Endodermal cell (in vitro differentiated cells): ENCODE measurements at places on chromosomes 1 and 21.
A peak's percentile ranks its signal among the peaks of the same experiment; 100 is the strongest.

GRCh38 chr21:16569679-16570078, 839.9 kb downstream of the USP25 start:
- DNase-seq = no peak

DNA sequence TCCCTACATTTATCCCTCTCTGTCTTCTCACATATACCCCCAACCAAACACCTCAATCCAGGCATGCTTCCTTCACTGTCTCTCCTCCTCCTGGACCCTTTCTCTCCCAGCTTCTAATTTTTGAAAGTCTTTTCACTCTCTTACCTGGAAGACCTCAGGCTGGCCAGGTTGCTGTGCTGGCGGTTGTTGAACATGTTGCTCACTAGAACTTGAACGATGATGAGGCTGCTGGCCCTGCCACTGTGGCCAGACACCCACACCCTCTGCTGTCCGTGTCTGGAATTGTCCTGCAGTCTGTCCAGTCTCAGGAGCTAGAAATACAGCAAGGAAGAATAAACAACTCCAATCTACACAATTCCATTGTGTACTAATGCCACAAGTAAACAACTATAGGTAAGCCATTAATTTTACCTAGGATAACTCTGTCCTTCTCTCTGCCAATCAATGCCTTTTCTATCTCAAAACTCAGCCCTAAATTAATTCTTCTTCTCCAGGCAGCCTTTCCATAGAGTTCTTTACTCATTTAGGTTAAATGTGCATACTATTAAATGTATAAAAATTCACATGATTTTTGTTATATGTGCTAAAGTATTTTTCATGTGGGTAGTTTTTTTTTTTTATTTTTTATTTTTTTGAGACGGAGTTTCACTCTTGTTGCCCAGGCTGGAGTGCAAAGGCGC, 5.1 kb upstream of the CTSK start:
- DNase-seq = peak; percentile 87

DNA sequence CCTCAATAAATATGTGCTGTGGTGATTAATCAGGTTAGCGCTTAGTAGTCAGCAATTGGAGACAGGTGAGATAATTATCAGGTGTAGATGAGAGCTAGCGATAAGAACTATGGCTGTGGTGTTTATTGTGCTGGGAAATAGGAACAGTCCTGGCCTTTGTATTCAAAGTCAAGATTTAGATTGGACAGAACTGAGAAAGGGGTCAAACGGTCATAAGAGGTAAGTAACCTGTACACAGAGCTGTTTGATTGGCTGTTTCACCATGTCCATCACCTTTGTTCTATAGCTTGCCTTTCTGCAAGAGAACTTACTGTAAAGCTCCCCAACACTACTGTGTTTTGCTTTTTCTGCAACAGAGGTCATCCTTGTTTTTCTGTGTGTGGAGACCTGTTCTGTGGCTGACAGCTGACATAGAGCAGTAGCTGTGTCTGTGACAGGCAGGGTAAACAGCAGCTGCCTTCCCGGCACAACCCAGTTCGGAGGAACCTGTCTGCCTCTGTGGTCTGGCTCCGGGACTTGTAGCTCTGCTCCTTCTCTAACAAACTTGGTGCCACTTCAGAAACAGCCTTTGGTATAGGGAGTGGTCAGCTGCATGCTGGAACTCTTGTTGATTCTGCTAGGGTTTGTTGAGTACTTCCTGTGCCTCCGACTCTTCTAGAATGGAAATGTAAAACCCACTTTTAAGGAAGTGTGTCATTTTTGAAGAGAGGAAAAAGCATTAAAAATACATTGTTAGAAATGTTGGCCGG, 21.1 kb upstream of the CDC42 start:
- no peak for DNase-seq

- DNase-seq = no peak
Observed at GRCh38 chr1:105359457-105359856, 1609.8 kb downstream of the AMY1C start.

- DNase-seq = no peak
Observed at GRCh38 chr1:212091438-212092121, 56.0 kb downstream of the DTL start.

- DNase-seq = no peak
Observed at GRCh38 chr21:34912022-34912945, 136.8 kb downstream of the RUNX1 start.

GRCh38 chr1:14115976-14116375, 416.0 kb downstream of the PRDM2 start:
- DNase-seq = no peak

DNA sequence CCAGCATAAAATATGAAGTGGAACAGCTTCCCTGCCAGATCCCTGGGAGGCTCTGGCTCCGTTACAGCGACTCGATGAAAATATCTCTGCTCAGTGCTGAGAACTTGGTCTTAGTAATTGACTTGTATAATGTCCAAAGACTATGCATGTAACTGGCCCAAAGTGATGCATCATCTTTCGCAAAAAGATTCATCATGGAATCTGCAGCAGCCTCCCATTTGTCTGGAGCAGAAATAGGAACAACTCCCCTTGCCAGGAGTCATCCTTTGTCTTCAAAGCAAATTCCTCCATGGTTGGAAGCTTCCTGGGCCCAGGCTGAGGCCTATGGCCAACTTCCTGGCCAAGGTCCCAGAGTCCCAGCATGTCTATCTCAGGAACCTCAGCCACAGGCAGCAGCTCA, 16.9 kb upstream of the SLC6A17 start:
- no peak for DNase-seq
